NT2/D1 (cell line): ENCODE measurements at places on chromosomes 6 and 20.

DNA sequence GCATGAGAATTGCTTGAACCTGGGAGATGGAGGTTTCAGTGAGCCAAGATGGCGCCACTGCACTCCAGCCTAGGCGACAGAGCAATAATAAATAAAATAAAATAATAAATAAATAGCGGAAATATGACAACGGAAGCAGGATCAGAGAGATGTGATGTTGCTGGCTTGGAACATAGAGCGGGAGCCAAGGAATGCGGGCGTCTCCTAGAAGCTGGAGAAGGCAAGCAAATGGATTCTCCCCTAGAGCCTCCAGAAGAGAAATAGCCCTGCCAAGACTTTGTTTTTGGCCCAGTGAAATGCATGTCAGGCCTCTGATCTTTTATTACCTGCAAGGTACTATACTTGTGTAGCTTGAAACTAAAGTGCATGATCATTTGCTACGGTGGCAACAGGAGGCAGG is 12.4 kb downstream of the KIAA1755 start:
- DNase-seq = no peak

DNA sequence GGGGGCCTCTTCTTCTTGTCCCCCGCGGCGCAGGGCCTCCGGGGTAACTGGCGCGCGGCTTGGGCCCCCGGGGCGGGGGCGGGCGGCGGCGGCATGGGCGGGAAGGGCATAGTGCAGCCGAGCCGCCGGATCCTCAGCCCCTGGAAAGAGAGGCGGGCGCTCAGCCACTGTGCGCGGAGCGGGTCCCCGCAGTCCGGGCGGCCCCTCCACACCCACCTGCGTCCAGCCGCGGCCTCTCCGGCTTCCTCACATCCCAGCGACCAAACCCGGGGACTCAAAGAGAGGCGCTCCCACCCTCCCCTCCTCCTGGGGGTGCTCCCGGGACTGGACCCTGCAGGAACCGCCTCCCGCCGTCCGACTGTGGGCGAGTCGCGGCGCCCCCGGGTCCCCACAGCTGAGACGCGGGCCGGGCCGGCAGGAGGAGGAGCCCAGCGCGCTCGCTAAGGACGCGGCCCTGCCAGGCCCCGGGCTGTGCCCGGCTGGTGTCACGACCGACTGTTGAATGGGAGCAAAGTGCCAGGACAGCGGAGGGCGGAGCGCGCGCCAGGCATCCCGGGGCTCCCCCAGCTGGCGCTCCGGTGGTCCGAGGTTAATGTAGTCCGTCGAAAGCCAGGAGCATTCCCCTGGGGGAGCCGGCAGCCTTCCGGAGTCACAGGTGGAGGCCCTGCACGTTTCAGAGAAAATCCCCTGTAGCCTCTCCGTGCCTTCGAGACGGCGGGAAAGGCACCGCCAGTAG is at the start of gene PRR18:
TSS of gene PRR18 (minus strand) at position 360 of the 736 bp plus-strand sequence. CDS start at position 110, 250 bp downstream.
- no peak for DNase-seq

DNA sequence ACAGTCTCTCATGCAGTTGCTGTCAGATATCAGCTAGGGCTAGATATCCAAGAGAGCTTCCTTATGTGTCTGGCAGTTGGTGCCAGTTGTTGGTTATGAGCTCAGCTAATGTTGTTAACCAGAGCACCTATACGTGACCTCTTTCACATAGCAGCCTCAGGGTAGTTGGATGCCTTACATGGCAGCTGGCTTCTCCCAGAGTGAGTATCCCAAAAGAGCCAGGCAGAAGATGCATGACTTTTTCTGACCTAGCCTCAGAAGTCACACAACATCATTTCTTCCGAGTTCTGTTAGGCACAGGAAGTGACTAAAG is 175.7 kb downstream of the VEGFA start:
- no peak for DNase-seq

DNA sequence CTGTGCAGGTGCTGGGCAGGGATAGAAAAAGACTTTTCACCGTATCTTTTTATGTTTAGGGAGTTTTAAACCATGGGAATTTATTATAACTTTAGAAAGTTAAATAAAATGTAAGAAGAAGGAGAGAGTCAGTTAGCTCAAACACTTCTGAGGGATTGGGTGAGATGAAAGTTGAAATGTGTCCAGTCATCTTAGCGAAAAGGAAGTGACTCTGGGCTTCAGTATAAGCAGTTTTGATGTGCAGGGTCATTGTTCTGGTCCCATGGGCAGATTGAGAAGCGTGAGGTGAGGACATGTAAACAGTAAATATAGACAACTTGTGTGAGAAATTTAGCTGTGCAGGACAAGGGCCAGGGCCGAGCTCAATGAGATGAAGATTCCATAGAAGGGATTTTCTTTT is 66.9 kb downstream of the TOX2 start:
- DNase-seq = no peak

DNA sequence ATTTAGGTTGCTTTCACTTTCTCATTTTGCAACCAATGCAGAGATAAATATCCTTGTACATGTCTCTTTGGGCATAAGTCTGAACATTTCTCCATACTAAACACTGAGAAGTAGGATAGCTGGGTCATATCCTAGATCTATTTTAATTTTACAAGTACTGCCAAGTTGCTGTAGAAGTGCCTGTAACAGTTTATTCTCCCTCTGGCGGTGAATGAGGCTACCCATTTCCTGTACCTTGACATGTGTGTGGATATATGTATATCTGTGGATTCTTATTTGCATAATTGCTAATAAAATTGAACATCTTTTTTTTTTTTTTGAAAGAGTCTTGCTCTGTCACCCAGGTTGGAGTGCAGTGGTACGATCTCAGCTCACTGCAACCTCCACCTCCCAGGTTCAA is 48.0 kb upstream of the PNRC1 start:
- no peak for DNase-seq

- DNase-seq = no peak
Measured at GRCh38 chr20:50792708-50793574, 1.9 kb upstream of the BCAS4 start.

- no peak for DNase-seq
Measured at GRCh38 chr6:42923666-42924065, 5.6 kb upstream of the CNPY3 start.

- DNase-seq = no peak
Measured at GRCh38 chr20:46362921-46363867, 43.2 kb downstream of the ELMO2 start.

DNA sequence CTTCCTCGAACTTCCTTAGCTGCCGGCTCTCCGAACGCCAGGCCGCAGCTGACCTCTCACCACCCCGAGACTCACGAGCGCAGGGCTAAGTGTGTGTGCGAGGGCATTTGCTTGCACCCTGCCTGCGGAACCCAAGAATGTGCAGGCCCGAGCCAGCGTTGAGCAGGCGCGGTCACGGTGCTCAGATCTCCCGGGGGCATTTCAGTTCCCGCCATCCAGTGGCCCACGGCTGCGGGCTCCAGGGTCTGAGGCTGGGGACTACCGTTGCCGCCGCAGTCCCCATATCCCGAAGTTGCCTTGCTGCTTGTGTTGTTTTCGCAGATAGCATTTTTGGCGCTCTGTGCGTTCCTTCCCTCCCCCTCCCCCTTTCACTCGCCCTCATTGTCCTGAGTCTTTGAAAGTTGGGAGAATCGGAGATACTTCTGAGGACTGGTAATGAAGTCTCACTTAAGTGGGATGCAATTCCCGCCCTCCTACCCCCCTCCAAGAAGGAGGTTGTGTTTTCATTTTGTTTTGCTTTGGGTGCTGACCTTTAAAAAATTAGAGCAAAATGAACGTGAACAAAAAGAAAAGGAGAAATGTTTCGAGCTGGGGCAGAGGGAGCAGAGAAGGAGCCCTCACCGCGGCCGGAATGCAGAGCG is 1.7 kb downstream of the NR2E1 start:
- DNase-seq = no peak

GRCh38 chr20:46580613-46581205 is 30.3 kb upstream of the OCSTAMP start:
- no peak for DNase-seq
